ENCODE measurements at places on chromosomes 13 and 19.

DNA sequence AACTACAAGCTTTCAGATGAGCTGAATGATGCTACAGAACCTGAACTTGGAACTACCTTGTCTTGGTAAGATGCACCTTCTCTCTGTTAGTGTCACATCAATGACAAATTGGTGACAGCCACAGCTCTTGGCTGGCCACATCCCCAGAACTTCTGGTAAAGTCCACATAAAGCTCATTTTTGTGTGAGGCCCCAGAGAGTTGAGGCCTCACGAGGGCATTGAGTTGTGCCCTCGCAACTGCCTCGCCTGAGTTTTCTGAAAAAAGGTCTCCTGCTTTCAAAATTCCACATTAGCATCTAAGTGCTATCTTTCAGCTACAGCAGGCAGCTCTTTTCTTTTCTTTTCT, 42.6 kb downstream of the MRPL57 start:
- DNase-seq, result no peak

- DNase-seq, result no peak
Observed at GRCh38 chr19:19537075-19538048, 703 bp upstream of the CILP2 start.

DNA sequence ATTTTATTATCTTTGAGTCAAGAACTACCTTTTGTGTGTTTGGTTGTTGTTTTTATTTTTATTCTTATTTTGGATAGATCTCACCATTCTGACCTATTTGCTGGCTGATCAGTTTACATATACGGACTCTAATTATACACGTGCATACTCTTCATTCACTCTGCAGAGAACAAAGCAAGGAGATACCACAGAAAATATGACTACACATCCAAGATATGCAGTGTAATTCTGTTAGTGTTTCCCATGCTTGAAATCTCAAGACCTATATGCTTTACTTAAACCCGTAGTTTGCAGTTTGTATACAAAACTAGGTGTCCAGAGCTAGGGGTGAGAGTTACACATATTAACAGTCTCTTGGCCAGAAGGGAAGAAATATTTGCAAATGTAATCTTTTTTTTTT, 205.5 kb downstream of the DCLK1 start:
- DNase-seq, result no peak

GRCh38 chr13:90511903-90512302, 835.6 kb upstream of the MIR17HG start:
- DNase-seq, result no peak

DNA sequence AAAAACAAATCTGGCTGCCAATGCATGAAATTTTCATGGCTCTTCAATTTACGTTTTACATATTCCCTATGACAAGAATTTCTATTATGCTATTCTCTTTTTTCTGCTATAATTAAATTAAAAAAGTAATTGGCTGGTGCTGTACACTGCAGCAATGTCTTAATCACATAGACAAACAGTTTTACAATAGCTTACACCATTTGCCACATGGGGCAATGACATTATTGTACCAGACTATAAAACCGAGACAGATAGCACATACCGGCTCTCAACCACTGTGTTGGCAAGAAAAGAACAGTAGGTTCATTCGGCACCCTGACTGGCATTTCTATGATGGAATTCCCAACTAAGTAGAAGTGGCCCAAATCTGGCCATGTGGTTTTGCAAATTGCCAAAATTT, 67.7 kb downstream of the DACH1 start:
- DNase-seq, result no peak

GRCh38 chr13:33186861-33187291, 98.7 kb downstream of the STARD13 start:
- DNase-seq, result no peak

DNA sequence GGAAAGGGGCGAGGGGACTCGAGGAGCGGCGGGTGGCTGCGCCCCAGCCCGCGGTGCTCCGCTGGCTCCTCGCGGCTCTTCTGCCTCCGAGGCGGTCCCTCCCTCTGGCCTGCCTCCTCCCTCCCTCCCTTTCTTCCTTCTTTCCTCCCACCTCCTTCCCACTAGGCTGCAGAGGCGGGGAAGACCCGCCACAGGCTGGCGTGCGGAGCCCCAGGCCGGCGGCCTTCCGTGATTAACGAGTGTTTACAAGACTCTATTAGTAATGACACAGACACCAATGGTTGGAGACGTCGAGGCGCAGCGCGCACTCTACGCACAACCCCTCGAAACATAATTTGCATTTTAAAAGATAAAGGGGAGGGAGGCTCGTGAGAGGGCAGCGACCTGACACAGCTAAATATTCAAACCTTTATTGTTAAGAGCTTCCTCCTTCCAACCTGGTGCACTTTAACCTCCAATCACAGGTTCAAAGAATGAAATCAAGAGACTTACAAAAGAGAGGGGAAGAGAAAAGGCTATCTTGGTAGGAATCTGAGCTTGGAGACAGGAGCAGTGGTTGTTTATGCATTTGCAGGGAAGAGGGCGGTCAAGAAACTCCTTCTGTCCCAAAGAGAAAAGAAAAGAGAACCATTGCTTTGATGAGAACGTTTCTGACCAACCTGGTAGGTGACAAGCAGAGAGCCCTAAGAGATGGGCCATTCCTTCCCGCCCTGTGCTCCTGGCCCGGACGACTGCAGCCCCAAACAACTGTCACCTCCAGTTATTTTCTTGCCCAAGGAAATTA, at the start of gene CDX2:
TSS of gene CDX2 (minus strand) at position 234 of the 784 bp plus-strand sequence. CDS start 309 bp downstream, outside the sequence.
- DNase-seq, result no peak

DNA sequence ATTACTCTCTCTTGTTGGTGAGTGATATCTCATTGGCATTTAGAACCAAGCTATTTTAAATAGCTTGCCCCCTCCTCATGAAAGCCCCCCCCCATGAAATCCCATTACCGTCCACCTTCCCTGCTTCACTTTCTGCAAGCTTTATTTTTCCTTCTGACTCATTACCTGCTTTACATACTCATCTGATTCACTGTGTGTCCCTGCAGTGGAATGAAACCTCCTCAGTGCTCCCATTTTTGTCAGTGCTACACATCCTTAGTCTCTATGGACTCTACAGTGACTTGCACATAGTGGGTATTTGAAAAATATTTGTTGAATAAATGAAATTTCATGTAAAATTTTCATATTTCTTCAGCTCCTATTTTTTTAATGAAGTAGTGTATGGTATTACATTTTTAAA, 62.3 kb downstream of the DOCK9 start:
- no peak for DNase-seq

DNA sequence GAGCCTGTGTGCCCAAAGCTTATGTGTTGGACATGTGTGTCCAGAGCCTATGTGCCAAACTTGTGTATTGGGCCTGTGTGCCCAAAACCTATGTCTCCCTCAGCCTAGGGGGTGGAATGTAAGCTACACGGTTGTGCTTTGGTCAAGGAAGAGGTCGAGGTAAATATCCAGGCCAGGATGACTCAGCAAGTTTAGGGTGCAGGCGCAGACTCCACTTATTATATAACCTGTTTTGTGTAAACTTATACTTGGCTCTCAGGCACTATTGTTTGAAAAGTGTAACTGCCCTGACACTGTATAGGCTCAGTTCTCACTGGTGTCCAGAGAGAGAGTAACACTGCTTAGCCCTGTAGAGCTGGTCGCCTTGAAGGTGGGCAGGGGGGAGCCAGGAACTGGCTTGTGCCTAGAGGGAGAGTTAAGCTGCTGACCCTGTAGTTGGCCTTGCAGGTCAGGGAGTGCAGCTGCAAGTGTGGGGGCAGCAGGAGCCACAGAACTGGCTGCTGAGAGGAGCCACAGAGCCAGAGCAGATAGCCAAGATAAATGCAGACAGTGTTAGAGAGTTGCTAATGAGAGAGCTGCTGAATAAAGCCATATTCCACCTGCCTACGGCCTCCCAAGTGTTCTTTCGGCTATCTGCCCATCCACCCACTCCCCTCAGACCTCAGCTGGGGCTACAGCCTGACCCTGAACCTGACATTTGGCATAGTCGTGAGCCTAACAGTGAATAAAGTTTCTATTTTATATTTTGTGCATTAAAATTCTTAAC, 517.2 kb upstream of the SLITRK1 start:
- DNase-seq, result no peak

- DNase-seq, result no peak
Observed at GRCh38 chr19:48455908-48456562, 661 bp downstream of the KCNJ14 start.

- no peak for DNase-seq
Observed at GRCh38 chr19:12244370-12244769, 50.3 kb downstream of the ZNF44 start.

GRCh38 chr19:34241513-34242337, 12.6 kb upstream of the GARRE1 start:
- no peak for DNase-seq

DNA sequence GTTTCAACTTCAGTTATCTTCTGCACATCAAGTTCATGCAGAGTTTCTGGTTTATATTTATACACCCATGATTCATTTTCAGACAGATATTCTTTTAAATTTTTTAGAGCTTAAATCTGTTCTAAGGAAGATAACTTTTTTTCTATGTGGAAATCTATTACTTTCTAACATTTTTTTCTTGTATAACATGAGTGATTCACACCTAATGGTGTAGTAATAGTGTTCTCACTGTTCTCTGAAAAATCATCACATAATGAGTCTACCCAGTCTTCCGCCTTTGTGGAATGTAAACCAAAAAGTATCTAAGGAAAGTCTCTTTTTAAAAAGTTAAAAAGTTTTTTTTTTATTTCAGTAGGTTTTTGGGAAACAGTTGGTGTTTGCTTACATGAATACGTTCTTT, 70.8 kb downstream of the FNDC3A start:
- DNase-seq, result no peak

DNA sequence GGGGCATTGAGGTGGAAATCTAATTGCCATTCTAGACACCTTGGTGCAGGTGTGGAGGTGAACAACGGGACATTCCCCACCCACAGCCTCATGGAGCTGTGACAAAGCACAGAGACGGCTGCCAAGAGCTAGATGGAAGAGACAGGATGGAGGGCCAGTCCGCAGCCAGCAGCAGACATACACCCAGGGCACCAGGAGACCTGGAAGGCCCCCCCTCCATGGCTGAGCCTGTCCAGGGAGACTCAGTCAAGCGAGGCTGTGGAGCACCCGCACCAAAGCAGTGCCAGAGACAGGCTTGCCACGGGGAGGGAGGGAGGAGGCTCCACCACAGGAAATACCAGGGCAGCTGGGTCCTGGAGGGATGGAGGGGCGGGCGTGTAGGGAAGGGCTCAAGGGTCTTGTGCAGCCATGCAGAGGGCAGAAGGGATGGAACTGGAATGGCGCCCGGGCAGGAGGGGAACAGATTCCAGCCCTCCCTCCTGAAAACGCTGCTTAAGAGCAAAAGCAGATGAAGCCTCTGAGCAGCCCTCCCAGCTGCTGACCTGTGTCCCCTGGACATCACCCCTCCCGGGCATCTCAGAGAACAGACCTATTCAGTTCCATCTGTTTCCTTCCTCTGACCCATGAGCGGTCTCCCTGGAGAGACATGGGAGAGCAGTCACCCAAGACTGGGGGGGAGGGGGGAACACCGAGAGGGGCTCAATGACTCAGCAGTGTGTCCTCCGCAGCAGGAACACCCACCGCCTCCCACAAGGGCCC, 14.4 kb downstream of the EPS15L1 start:
- DNase-seq, result no peak

- no peak for DNase-seq
Observed at GRCh38 chr13:93217721-93218261, 8.8 kb upstream of the GPC6 start.

GRCh38 chr13:95426631-95427030, 125.4 kb upstream of the ABCC4 start:
- DNase-seq, result no peak

DNA sequence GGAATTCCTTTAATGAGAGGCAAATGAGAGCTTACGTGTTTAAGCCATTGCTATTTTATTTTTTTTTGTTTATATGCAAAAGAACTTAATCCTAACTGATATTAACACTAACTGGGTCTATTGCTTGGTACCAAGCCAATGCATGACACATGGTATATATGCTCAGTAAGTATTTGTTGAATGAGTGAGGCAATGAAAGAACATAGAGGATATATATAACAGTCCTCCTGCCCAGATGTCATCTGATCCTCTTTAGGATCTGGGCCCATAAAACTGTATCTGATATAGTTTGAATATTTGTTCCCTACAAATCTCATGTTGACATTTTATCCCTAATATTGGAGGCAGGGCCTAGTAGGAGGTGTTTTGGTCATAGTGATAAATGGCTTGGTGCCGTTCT, 13.0 kb upstream of the ALOX5AP start:
- DNase-seq, result no peak

- peak; percentile 97 for DNase-seq
Observed at GRCh38 chr19:2084993-2085720, 11.0 kb downstream of the MOB3A start.

DNA sequence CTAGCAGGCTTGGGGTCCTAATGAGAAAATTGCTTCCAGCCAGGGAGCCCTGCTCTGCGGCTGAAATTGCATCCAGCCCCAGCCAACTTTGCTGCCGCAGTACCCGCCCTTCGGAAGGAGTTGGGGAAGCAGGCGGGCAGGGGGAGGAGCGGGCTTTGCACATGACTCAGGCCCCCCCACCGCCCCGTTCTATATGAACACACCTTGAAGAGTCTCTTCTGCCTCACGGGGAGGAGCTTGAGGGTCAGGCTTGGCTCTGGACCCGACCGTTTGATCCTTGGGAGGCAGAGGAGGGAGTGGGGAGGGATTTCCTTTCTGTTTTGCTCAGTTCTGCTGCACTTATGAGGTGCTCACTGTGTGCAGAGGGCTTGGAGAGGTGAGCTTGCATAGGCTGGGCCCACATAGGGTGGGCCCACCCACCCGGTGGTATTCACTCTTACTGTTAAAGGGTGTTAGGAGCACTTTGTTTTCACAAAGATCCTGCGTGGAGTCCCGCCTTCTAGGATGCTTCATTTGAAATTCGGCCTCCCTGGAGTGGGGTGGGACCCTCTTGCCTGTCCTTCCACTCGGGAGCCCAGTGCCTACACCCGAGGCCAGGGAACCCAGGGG, 46.5 kb downstream of the LYL1 start:
- DNase-seq, result no peak

- no peak for DNase-seq
Observed at GRCh38 chr13:76043874-76044273, 407.7 kb downstream of the LMO7 start.

GRCh38 chr19:53357821-53358581, 7.5 kb upstream of the ZNF525 start:
- no peak for DNase-seq

DNA sequence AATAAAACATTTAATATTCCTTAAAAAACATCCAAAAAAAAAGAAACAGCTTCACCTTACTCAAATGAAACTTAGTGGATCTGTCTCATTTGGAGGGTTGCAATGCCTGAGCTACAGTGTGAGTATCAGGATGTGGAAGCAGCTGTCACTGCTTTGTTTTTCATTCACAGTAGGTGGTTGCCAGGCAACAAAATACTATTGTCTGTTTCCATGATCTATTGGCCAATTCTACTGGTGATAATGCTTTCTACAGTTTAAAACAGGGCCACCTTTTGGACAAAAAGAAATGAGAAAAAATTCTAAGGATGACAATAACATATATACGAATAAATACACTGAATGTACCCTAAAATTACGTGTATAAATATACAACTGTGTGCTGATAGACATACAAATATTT, 3.0 kb downstream of the ENOX1 start:
- DNase-seq, result no peak

GRCh38 chr19:16021796-16022195, 54.5 kb upstream of the TPM4 start:
- no peak for DNase-seq

All from activated gamma-delta T cell treated with Interleukin-2 at 50 U/mL for 16 hours (primary cell).